ENCODE measurements at places on chromosomes 1 and 21.

DNA sequence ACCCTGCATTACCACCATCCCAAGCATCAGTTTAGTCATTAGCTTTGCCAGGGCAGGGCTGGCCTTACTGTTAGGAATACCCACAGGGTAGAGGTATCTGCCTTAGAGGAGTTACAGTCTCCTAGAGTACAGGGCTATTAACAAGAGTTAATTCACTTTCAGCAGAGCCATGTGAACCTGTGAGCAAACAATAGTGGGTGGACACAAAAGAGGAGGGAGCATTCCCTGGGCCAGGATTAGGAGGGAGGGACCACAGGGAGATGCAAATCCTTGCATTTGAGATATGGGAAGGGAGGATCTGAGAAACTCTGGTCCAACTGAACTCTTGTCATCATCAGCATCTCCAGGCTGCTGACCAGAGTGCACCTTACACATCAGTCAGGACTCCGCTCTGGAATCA, 51.1 kb upstream of the IGSF21 start:
- DNase-seq = no peak

- DNase-seq = no peak
Measured at GRCh38 chr1:18362150-18362549, 118.6 kb upstream of the KLHDC7A start.

DNA sequence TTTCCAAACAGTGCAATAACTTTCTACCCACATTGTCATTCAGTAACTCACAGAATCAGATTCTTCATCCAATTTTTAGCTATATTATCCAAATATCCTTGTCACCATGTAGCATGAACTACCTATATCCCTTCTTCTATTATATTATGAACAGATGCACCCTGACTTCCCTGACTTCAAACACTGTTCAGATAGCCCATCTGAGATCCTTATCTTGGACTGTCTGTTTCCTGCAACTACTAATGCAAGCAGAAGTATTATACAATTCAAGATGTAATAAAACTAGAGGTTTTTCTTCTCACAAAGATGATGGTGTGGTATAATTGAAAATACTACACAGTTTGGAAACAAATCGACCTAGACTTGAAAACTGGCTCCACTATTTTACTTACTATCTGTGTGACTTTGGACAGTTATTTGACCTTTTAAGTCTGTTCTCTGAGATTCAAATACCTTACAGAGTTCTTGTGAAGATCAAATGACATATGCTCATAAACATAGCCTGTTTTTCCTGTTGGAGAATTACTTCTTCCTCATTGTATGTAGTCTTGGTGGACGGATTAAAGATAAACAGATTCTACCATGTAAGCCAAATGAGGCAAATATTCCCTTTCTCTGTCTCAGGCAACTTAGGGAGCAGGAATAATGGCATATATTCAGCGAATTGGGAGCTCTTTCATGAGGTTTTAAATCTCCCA, 407.9 kb upstream of the ZRANB2 start:
- no peak for DNase-seq

DNA sequence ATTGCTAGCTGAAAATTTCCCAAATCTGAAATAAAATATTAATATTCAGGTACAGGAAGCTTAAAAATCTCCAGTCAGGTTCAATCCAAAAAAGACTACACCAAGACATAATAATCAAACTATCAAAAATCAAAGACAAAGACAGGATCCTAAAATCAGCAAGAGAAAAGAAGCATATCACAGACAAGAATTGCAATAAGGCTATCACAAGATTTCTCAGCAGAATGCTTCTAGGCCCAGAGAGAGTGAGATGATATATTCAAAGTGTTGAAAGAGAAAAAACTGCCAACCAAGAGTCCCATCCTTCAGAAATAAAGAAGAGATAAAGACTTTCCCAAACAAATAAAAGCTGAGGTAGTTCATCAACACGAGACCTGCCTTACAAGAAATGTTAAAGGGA, 5.0 kb upstream of the SELP start:
- no peak for DNase-seq

DNA sequence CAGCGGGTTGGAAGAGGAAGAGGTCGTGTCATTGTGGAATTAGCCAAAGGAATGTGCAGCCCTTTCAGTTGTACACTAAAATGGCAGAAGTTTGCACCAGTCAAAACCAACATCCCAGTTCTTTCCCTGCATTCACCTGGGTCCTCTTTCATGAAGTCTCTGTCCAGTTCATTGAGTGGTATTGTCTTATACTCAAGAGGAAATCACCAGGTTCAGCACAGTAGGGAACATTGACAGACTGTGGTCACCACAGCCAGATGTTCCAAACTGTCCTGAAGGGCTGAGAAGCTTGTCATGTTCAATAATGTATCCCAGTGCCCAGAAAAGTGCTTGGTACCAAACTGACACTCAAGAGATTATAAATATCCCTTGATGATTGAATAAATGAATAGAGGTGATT, 131.6 kb downstream of the GLUL start:
- DNase-seq = no peak

- no peak for DNase-seq
Measured at GRCh38 chr1:181192316-181192715, 103.8 kb downstream of the IER5 start.

DNA sequence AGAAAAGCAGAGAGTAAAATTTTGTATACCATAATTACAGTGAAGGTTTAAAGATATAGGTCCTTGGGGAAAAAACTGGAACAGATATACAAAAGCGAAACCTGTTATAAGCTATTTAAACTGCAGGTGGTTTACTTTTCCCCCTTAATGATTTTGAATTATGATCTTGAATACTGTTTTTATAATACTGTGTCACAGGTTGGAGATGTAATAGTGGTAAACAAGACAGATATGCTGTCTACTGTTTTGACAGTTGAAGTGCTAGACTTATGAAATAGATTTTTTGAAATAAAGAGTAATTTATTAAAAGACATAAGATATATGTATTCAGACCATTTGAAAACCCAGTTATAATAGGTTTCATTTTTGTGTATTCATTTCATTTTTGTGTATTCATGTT, 129.4 kb downstream of the CD247 start:
- no peak for DNase-seq

- DNase-seq = no peak
Measured at GRCh38 chr1:232123775-232124659, 497.4 kb downstream of the DISC1 start.

- peak; percentile 51 for DNase-seq
Measured at GRCh38 chr21:44657635-44658540, at the start of gene KRTAP12-3. TSS of gene KRTAP12-3 (plus strand) at chr21:44657932. CDS start at chr21:44657980, 48 bp downstream.

DNA sequence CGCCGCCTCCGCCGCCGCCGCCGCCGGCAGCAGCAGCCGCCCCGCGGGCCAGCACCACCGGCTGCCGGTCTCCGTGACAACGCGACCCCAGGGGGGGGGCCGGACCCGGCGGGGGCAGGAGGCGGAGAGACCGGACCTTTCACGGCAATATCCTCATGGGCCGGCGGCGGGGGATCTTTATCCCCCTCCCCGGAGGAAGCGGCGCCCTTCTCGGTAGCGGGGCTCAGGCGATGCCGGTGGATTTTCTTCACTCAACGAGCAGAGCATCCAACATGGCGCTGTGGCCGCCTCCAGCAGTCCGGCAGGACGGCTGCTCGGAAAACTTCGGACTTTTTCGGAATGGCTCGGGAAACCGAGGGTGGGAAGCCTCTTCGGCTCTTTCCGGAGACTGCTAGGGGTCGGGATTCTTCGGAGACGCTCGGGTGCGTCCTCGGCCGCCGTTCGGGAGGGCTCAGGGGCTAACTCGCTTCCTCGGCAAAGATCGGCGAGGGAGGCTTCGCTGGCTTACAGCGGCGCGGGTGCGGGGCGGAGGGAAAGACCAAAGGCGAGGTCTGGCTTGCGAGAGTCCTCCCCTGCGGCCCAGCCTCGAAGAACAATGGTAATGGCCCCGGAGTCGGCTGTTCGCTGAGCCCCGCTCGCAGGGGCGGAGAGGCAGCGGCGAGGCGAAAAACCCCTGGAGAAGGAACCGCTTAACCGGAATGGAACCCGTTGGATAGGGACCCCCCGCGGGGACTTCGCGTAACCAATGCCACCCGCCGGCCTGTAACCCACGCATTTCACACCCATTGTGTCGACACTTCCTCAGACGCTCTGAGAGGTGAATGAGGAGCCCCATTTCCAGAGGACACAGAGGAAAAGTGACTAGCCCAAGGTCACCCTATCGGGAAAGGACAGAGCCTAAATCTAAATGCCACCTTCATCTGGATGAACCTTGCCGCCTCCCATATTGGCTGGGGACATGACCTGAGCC, at the start of gene EIF4G3:
Gene EIF4G3 (minus strand): TSS at position 312 of the 970 bp plus-strand sequence. CDS start 174,155 bp downstream, outside the sequence.
- peak; percentile 100 for DNase-seq

GRCh38 chr1:87584586-87584985, 255.9 kb downstream of the LMO4 start:
- DNase-seq = no peak

DNA sequence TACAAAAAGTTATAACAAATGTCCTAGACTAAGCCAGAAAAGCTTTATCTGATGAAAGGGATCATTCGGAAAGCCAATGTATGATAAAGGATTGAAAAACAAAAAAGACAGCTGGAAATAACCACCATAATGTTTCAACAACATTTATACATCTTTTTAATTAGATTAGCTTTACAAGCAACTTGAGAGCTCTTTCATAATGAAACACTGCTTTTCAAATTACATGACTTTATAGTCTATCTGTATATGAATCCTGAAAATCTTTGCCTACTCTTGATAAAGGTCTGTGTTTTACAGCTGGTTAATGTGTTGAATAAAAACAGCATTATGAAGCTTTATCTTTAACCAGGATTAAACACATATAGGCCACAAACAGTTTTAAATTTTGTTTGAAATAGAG, 25.5 kb downstream of the SPRTN start:
- DNase-seq = no peak

DNA sequence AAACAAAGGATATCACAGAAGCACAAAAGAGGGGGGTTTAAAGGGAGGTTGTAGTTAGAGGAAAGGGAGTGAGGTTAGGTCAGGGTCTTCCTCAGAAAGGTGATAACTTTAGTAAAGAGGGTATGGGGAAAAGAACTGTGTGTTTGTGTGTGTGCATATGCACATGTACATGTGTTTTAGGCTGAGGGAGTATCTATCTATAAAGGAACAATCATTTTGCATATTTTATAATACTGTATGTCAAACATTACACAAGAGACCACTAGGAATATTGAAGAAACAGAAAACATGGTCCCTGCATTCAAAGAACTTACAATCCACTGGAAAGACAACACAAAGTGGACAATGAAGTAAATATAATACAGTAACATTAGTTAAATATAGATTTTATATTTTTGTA, 132.2 kb downstream of the ACBD6 start:
- no peak for DNase-seq

- no peak for DNase-seq
Measured at GRCh38 chr1:54407154-54407403, 885 bp upstream of the SSBP3 start.

DNA sequence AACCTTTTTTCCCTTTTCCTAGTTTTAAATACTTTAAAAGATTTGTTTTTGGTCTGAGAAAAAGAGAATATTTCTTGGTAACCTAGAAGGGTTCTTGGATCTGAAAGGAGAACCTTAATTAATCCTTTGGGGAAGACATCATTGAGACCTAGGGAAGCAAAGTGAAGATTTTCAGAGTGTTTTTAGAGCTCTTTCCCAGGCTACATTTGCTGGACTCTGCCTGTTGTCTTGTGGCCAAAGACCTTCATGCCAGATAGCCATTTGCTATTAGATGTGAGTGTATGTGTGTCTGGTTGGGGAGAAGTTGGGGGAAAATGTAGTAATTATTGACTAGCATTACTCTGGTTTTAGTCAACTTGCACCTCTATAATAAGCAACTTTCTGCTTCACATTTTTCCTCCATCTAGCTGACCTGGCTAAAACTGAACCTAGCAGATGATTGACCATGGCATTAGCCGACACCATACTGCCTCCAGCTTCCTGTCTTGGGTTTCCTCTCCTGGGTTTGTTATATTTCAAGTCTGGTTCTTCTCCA, 239.1 kb downstream of the USP25 start:
- DNase-seq = no peak

GRCh38 chr1:37865348-37866120, 6.1 kb upstream of the MTF1 start:
- peak; percentile 67 for DNase-seq

- DNase-seq = no peak
Measured at GRCh38 chr1:209416716-209417115, 166.8 kb upstream of the CAMK1G start.

DNA sequence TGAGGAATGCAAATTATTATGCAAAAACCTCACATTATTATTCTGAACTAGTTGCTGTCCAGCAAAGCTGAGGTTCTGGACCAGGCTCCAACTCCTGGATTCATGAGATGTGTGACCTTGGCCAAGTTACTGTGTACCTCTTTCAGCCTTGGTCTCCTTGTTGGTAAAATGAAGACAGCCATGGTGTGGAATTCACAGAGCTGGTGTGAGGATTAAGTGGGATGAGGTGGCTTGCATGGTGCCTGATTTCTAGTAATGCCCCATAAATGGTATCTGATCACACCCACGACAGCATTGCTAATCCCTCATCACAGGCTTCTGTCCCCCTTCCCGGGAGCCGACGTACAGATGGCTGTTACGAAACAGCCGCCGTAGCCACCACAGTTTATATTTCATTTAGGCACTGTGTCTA, 59.6 kb downstream of the PGBD5 start:
- DNase-seq = no peak

GRCh38 chr1:28280501-28280900, 21.2 kb downstream of the SESN2 start:
- DNase-seq = no peak
